Stimulated activated CD4-positive, alpha-beta T cell treated with anti-CD3 and anti-CD28 coated beads, Interleukin-4, amount 100 ng/mL, for 48 hours (primary cell): ENCODE measurements at places on chromosomes 3 and 15.

GRCh38 chr3:100891033-100891432, 102.2 kb downstream of the ABI3BP start:
- no peak for DNase-seq

DNA sequence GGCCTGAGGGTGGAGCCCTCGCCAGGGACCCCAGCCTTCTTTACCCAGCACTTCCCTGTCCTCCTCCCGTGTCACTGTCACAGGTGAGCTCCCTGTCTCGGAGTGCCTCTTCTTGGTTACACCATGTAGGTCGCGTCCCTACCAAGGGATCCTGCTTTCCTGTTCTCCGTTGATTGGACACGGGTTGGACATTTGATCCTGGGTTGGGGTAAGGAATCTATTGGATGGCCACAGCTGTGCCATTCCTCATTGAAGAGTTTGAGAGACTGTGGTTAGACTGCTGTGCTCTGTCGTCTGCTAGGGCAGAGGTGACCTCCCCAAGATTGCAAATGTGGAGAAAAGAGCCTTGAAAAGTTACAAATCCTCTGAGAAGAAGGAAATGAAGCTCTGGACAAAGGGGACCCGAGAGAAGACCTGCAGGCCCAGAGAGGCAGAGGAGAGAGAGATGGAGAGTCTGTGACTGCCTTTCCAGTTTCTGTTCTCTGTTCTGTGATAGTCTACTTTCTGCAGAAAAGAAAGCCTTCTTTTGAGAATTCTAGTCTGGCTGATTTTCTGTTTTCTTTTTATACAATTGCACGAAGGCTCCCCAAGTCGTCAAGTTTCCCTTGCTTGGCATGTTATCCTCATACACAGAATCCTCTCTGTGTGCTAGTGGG, 325.7 kb upstream of the RGMA start:
- DNase-seq, result no peak

- DNase-seq, result no peak
Observed at GRCh38 chr15:41490355-41490754, 3.3 kb upstream of the ITPKA start.

DNA sequence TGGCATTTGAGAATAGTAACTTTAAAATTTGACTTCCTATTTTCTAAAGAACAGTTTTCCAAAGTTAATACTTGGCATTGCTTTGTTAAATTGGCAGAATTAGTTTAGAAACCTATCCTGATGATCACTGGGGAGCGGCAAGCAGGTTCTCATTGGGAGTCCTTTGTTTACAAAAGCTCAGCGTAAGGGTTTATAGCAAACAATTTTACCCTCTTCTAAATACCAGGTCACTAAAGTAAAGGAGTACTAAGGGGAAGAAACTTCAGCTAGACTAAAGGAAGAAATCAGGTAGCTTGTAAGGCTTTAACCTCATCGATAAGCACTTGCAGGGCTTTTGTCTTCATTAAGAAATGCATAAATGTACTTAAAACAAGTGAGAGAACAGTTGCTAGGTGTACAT, 18.2 kb downstream of the TSC22D2 start:
- DNase-seq, result no peak

- no peak for DNase-seq
Observed at GRCh38 chr3:71194785-71195184, 388.7 kb downstream of the FOXP1 start.

DNA sequence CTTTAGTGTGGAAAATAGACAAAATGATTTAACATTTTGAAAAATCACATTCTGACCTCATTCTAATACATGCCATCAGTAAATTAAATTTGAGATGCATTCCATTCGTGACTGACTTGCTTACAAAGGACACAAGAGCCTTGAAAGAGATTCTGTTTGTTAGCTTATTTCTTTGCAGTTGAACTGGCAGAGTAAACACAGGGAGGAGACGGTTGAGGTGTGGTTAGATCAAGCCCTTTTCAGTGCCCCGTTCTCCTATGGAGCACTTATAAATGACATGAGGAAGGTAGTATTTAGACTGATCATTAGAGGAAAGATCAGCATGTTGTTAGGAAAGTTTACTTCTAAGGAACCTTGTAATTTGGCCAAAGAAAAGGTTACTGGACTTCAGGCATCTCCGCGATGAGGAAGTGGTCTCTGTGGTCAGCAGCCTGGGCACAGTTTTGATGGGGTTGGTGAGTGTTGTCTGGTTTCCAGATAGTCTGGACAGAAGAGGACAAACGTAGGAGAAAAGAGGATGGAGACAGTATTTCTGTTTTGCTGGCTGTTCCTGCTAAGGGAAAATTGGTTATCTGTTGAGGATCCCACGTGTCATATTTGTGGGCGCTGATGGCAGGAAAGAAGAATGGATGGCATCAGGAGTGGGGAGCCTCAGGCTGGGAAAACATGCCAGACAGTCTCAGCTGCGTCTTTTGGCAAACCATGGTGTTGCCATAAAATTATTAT, 328.9 kb upstream of the TBL1XR1 start:
- DNase-seq, result no peak

- DNase-seq, result no peak
Observed at GRCh38 chr3:192991356-192991755, 73.7 kb upstream of the MB21D2 start.

GRCh38 chr3:119973018-119973646, 121.1 kb downstream of the GSK3B start:
- no peak for DNase-seq

- no peak for DNase-seq
Observed at GRCh38 chr15:85671156-85671555, 123.6 kb downstream of the KLHL25 start.

GRCh38 chr15:33243393-33243792, 48.9 kb upstream of the FMN1 start:
- no peak for DNase-seq

DNA sequence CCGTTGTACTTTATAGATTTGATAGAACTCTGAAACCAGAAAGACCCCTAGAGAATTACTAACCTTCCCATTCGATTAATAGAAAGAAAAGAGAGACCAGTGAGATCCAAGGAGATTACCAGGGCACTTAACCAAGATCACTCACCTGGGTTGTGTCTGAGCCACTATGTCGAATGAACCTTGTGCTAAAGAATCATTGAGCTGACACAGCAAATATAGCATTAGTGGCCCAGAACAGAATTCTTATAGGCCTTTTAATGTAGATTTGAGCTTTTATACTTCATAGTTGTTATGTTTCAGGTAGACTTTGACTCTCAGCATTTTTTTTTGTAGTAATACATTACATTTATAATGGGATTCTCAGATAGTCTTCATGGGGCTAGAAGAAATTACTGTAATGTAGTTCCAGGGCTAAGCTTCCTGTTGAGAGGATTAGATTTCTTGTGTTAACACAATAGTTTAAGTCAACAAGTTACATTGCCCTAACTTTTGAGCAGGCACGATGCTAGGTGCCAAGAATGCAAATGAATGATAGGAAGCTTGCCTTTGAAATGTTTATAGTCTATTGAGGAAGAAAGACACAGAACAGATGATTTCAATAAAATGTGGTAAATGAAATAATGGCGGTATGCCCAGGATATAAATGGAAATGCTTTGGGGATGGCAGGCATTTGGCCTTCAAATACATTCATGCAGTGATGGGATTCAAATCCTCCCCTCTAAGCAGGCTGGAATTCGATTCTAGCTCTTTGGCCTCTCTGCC, 24.4 kb upstream of the ABHD10 start:
- DNase-seq, result no peak

GRCh38 chr3:82085356-82085755, 323.9 kb upstream of the GBE1 start:
- no peak for DNase-seq

- DNase-seq, result no peak
Observed at GRCh38 chr15:61752001-61752400, 308.2 kb downstream of the VPS13C start.

- DNase-seq, result peak; percentile 19
Observed at GRCh38 chr3:53102601-53103147, 27.6 kb downstream of the RFT1 start.

- DNase-seq, result no peak
Observed at GRCh38 chr3:154728285-154728684, 298.3 kb upstream of the GPR149 start.

DNA sequence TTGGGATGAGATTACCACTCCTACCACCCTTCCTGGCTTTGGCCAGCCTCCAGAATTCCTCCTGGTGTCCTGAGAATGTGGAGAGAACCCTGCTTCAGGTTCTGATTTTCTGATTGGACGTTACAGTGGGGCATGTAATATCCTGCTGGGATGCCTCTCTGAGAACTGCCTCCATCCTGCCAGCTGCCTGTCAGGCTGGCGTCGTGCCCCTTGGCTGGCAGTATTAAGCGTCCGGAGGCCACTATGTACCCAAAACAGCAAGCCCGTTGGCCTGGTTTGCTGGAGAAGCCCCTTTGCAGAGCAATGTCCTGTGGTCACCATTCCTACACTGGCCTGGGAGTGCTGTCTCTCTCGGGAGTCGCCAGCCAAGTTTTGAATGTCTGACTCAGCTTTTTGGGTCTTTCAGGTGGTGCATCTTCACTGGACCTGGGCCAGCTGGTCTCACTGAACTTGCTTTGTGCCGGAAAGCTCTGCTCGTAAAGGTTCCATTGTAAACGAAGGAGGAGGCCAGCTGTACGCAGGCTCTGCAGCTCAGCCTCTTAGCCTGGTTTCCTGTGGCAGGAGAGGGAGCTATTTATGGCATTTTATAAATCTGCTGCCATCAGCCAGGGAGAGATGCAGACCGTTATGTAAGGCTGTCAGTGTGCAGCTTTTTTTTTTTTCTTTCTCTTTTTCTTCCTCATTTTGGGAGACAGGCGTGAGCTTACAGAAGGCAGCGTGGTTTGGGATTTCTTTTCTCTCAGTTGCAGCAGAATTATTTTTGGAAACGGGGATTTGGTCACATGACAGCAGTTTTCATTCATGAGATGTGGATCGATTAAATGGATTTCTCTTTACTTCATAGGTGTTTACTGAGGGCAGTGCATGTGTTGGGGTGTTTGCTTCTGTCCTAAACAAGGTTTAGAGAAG, 19.0 kb upstream of the TRAK1 start:
- DNase-seq, result no peak

DNA sequence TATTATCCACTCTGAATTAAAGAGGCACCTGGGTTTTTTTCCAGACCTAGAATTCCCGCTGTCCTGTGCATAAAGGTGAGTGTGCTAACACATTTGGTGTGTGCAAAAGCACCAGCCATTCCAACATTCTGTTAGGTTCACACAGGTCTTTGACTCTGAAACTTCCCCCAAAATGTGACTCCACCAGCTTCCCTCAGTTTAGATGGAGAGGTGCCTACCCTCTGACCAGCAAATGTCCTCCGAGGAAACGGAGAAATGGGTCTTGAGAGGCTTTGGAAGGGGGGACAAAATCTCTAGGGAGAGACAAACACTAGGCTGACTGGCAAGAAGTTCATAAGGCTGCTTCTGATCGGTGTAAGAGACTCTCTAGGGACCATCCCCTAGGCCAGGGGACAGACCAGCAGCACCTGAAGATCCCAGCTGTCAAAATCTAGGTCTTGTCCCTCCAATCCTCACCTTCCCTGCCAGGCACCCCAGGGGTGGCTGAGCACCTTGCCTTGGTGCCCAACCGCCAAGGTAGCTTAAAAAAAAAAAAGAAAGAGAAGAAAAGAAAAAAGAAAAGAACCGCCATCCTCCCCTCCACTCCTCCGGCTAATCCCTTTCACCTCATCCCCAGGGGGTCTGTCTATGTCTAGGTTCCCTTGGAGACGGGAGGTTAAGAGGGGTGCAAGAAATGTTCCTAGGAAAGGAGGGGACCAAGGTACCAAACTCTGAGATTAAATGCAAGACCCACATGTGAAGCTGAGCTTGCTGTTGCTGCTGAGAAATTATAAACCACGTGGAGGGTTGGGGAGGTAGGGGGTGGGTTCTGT, 2.0 kb upstream of the MECOM start:
- DNase-seq, result no peak

- DNase-seq, result no peak
Observed at GRCh38 chr3:28028554-28028953, 212.9 kb upstream of the CMC1 start.

- no peak for DNase-seq
Observed at GRCh38 chr3:132898141-132898540, 140.1 kb upstream of the TMEM108 start.

DNA sequence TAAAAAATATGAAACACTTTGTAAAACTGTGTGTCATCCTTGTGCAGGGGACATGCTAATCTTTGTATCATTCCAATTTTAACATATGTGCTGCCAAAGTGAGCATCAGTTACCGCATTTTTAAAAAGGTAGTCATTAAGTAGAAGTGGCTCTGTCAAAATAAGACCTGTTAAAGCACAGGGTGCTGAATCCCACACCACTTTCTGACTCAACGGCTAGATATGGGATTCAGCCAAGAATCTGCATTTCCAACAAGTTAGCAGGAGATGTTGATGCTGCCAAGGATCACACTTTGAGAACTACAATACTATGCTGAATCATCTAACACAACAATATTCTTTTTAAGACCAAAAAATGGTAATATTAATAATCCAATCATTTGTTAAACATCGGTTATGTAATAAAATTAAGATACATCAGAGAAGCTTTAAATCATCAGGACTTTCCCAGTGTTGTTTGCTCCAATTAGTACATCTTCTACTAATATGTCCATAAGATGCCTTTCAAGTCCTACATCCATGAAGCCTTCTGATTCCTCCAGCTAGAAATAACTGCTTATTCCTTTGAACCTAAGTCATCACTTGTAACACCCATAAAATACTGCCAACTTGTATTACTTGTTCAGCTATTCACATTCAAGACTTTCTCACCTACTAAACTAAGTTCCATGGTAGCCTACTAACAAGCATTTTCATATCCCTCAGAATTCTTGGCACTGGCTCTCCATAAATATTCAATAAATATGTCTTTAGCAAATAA, 71.1 kb downstream of the TBL1XR1 start:
- no peak for DNase-seq

- DNase-seq, result no peak
Observed at GRCh38 chr3:160127308-160127707, 97.9 kb upstream of the C3orf80 start.

- DNase-seq, result no peak
Observed at GRCh38 chr3:52532517-52532837, 1.2 kb downstream of the NT5DC2 start.

- no peak for DNase-seq
Observed at GRCh38 chr3:187403768-187404288, 35.6 kb downstream of the RTP4 start.

- no peak for DNase-seq
Observed at GRCh38 chr3:179716226-179716625, 63.4 kb downstream of the USP13 start.

GRCh38 chr3:187017511-187018230, 87.3 kb downstream of the ST6GAL1 start:
- no peak for DNase-seq

GRCh38 chr3:34683851-34684250, 885.4 kb downstream of the PDCD6IP start:
- peak; percentile 18 for DNase-seq
